Adipocyte (in vitro differentiated cells): ENCODE measurements at places on chromosomes 3 and 15.

GRCh38 chr3:132265488-132265887 is 51.7 kb upstream of the ACP3 start:
- DNase-seq: no peak

- DNase-seq: no peak
These were observed 580.4 kb downstream of the CADM2 start for GRCh38 chr3:85539232-85539631.

GRCh38 chr3:160038862-160039562 is 50.4 kb downstream of the IL12A start:
- DNase-seq: peak; percentile 51

DNA sequence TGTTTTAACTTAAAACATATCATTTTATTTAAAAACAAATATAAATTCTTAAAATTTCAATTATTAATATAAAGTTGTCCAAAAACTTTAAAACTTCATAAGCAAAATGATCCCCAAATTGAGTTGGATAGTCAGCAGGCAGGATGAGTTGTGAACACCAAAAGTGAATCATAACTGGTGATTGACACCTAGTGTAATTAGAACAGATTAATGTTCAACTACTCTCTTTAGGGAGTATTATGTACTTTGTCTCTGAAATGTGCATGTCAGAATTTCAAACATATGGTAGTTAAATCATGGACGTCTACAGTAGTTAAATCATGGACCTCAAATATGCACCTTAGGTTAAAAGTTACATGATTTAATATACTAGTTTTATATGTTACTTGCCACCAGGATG is 2.9 kb upstream of the SI start:
- DNase-seq: no peak

DNA sequence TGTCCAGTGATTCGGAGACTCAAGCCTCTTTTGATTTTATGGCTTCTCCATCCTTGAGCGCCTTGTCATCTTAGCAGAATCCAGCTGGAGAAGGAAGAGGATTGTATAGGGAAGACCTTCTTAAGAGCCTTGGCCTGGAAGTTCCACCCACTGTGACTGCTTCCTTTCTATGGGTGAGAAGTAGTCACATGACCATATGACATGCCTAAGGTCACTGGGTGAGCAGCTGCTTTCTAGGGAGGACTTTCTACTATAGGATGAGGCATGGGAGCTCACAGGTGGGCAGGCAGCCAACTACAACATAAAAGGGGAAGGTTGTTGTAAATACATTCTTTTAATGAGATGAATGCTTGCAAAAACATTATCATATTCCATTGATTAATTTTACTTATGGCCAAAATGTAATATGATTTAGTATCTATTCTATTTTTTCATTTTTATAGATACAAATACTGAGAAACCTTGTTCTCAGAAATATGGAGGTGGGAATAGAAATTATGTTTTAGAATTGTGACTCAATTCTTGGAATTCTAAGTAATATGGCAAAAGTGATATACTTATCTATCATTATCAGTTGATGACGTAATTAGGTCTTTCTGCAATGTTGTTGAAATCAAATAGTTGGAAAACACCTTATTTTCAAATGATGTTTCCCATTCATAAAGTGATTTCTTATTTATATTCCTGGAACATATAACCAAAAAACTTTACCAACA is 53.6 kb upstream of the MINAR1 start:
- no peak for DNase-seq

- DNase-seq: no peak
These were observed 131.8 kb upstream of the TOPAZ1 start for GRCh38 chr3:44109771-44110361.

DNA sequence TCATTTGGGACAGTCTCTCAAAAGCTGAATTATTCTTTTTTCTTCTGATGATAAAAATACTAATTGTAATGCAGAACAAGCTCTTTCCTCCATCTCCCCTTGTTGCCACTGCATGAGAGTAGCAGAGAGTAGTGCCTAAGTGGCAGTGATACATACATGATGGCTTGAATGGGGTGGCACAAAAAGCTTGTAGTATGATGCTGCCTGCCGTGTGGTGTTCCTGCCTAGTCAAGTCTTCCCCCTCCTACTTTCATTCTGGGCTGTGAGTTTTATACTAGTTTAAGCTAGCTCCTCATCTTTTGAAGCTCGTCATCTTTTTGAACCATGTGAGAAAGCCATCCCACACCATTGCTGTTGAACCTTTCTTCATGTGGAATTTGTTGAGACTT is 230.5 kb downstream of the NFKBIZ start:
- no peak for DNase-seq

DNA sequence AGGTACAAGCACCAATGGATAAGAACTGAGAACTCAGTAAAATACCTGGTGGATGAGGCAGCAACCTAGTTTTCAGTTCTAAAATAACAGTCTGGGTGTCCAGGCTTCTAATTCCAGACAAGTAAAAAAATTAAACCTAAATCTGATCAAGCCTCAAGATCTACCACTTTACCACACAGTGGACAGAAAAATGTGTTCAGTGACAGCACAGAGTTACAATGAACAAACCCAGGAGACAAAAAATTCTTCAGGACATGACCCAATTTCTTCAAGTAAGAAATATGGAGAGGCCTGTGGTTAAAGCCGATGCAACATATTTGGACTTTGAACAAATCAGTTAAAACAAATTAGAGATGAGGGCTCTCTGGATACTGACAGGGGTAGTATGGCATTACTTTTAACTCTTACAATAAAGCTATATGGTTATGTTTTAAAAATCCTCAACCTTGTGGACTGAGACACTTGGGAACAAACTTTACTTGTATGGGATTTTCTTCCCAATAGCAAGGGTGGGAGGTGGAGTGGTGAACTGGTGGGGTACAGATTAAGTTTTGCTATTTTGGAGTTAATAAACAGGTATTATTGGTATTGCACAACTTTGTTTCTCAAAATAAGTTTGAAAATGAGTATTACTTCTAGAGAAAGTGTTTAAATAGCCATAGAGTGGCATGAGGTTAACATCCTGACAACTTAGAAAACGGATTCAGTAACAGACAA is 14.2 kb downstream of the CCNL1 start:
- peak; percentile 46 for DNase-seq

GRCh38 chr3:107899990-107900651 is 190.7 kb downstream of the CD47 start:
- peak; percentile 24 for DNase-seq

DNA sequence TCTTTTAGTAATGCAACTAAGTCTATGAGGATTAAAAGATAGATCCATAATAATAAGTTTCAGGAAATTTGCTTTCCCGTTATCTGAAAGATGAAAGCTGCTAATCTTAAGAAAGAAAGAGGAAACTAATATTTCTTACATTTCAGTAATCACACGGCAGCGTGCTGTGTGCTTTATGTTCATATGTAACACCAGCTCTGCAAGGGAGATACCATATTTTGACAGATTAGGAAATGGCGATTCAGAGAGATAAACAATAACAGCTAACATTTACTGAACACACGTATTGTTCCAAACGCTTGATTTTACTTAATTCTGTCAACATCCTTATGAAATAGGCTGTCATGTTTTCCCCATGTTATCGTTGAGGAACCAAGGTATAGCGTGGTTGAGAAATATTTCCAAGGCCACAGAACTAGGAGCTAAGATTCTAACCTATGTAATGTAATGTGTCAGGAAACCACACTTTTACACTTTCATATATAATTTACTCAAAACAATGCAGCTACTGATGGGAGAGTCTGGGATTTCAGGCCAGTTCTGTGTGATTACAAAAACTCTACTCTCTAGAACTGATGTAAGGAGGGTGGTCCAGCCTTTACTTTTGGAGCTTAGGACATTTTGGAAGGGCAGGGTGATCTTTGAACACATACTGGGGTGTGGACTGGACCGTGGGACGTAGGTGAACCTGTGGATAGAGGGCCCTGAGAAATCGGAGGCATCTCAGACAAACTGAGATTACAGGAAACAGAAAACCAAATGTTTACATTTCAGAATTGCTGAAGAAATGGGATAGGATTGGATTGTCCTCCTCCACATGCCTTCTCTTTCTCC is 100.6 kb downstream of the IL1RAP start:
- DNase-seq: no peak

GRCh38 chr3:9422712-9423424 is 25.5 kb downstream of the SETD5 start:
- peak; percentile 97 for DNase-seq

- peak; percentile 76 for DNase-seq
These were observed 12.9 kb downstream of the CD276 start for GRCh38 chr15:73697033-73697467.

DNA sequence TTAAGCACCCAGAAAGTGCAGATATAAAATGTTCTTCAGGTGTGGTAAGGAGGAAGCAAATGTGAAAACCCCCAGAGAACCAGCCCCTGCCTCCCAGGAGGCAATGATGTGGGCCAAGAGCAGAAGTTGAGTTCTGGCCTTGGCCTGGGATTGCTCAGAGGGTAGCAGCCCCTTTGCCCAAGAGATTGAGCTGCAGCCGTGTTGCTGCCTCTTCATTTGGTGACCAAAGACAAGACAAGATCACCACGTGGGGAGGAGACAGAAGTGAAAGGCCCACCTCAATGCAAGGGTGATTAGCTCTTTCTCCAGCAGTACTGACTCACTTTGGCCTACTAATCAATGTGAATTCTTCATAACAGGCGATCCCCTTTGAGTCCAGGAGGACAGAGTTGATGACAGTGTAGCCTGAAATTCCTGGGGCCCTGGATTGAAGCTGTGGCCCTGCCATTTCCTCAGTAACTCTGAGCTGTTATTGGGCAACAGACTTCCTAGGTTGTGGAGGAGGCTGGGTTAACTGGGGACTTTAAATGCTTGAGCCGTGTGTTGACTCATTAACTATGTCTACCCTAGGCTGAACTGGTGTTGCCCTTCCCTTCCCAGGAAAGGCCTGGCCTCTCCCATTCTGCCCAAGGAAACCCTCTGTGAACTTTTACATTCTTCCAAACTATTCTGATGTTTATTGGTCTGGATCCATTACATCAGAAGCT is 86.5 kb downstream of the ST6GAL1 start:
- DNase-seq: no peak

DNA sequence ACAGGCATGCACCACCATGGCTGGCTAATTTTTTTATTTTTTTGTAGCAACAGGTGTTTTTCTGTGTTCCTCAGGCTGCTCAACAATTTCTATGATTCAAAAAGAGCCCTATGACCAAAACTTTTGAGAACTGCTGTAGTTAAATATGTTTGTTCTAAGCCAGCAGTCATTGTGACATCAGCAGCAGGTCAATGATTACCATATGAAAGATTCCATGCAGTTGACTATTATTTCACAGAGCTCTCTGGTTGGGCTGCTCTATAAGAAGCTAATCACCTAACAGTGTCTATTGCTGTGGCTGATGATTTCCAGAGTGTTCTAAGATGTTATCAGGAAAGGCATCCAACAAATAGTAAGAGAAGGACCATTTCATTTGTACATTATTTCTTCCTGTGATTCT is at the start of gene CCDC54:
Gene CCDC54 (plus strand): TSS at position 289 of the 400 bp plus-strand sequence. CDS start 149 bp downstream, outside the sequence.
- peak; percentile 22 for DNase-seq

DNA sequence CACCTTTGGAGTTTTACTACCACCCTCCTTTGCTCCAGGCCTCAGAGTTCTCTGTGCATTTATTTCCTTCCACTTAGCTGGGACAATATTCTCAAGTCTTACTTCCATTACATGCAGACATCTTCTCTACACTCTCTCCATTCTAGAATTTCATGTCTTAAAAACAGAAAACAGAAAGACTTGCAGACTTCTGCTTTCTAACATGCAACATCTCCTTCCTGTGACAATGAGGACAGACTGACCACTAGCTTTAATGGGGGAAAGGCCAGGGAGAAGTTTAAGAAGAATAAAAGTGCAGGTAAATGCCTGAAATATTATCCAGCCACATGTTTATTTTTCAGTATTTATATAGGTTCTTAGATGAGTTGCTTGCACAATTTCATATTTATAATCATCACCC is 17.1 kb upstream of the CSTA start:
- DNase-seq: no peak

- peak; percentile 89 for DNase-seq
These were observed 679 bp downstream of the IQGAP1 start for GRCh38 chr15:90388462-90389380.

- DNase-seq: no peak
These were observed 267.3 kb downstream of the GAP43 start for GRCh38 chr3:115890579-115890978.

DNA sequence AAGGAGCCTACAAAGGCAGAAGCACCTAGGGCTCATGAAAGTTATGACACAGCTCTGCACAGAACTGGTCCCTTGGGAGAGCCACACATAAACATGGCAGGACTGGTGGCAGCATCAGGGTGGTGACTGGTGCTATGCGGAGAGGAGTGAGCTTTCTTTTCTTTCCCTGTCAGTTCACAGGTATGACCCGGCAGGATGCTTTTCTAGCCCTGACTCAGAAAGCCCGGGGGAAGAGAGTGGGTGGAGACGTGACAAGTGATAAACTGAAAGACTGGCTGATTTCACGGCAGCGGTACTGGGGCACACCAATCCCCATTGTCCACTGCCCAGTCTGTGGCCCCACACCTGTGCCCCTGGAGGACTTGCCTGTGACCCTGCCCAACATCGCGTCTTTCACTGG is 103.0 kb downstream of the LARS2 start:
- DNase-seq: no peak

DNA sequence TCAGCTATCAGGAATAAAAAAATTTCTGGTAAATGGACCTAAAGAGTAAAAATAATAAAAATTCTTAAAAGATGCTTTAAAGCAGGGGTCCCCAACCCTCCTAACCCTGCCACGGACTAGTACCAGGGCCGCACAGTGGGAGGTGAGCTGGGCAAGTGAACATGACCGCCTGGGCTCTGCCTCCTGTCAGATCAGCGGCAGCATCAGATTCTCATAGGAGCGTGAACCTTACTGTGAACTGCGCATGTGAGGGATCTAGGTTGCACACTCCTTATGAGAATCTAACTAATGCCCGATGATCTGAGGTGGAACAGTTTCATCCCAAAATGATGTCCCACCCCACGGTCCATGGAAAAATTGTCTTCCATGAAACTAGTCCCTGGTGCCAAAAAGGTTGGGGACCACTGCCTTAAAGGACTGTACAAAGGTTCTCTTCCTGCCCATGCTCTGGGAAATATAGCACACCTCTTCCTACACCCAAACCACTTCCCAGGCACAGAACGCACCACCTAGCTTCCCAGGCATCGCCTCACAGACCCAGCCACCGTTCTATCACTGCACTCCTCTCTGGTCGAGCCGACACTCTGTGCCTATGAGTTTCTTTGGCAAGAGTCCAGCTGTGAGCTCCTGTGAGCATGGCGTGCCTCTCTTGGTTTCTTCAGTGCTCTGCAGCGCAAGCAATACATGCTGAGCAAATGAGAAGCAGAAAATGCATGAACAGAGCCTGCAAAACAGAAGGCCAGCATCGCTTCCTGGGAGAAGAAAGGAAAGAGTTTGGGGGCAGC is 104.9 kb downstream of the OCA2 start:
- no peak for DNase-seq

DNA sequence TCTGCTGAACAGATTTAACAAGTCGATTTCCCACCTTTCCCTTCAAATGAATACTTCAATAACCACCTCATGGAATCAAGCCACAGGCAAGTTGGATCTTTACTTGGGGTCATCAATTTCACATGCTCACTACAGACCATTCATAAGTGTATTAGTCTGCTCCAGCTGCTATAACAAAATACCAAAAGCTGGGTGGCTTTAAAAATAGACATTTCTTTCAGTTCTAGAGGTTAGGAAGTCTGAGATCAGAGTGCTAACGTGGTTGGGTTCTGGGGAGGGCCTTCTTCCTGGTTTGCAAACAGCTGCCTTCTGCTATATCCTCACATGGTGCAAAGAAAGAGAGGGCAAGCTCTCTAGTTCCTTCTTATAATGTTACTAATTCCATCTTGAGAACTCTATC is 5.1 kb downstream of the GPR176 start:
- no peak for DNase-seq
